Lower lobe of right lung (tissue), 2 donors: ENCODE measurements at places on chromosomes 1 and 21. TPM values are rescaled to one million over a fixed set of nuclear protein-coding genes. Genes with fewer than 3 reads are reported as not detected.

DCST1 gene
- not detected for total RNA-seq

SPRR2A gene
- not detected for total RNA-seq

SKI gene
- total RNA-seq: 90.0 TPM

TAS1R1 gene
- total RNA-seq: 0.27 TPM

ST6GALNAC3 gene
- total RNA-seq: 8.8 TPM

WARS2 gene
- total RNA-seq: 8.9 TPM

UBL4B gene
- total RNA-seq: not detected

DNAJB4 gene
- 29.0 TPM for total RNA-seq

INAVA gene
- total RNA-seq: 7.8 TPM

DIO1 gene
- total RNA-seq: not detected

C1orf141 gene
- total RNA-seq: 2.2 TPM

AADACL3 gene
- not detected for total RNA-seq

ZFP69 gene
- 3.6 TPM for total RNA-seq

GPR25 gene
- total RNA-seq: 0.62 TPM

TNFRSF9 gene
- total RNA-seq: 0.47 TPM

NID1 gene
- total RNA-seq: 46.6 TPM

CDC20 gene
- 2.4 TPM for total RNA-seq

LDLRAP1 gene
- total RNA-seq: 30.3 TPM

NUDC gene
- total RNA-seq: 56.7 TPM

RNU1-3 gene
- total RNA-seq: 6,803 TPM

SPATA46 gene
- total RNA-seq: not detected

B3GALT2 gene
- total RNA-seq: 3.8 TPM

CACNA1S gene
- 0.06 TPM for total RNA-seq

ORC1 gene
- 0.68 TPM for total RNA-seq

GPR37L1 gene
- total RNA-seq: 0.06 TPM

NTRK1 gene
- total RNA-seq: 1.9 TPM

CRP gene
- total RNA-seq: not detected

RIPPLY3 gene
- 0.44 TPM for total RNA-seq

WNT3A gene
- 6.0 TPM for total RNA-seq

FLG2 gene
- not detected for total RNA-seq

INSRR gene
- total RNA-seq: not detected

FAM177B gene
- 0.56 TPM for total RNA-seq

ZNF672 gene
- 39.8 TPM for total RNA-seq

TTLL10 gene
- 6.6 TPM for total RNA-seq

MMP23B gene
- total RNA-seq: 27.2 TPM

SPRR2F gene
- total RNA-seq: not detected

LRRC7 gene
- not detected for total RNA-seq

NPL gene
- 48.7 TPM for total RNA-seq

LRRC3 gene
- total RNA-seq: 4.0 TPM

CFAP107 gene
- total RNA-seq: 2.9 TPM
